DMS53 (cell line): ENCODE measurements at places on chromosomes 13 and 19.

- DNase-seq = peak; percentile 1
Measured at GRCh38 chr13:106274551-106275203, 260.8 kb downstream of the EFNB2 start.

GRCh38 chr13:59562924-59563323 is 600.8 kb downstream of the DIAPH3 start:
- peak; percentile 2 for DNase-seq

- no peak for DNase-seq
Measured at GRCh38 chr13:59997976-59998375, 165.8 kb downstream of the DIAPH3 start.

GRCh38 chr13:106474912-106475311 is 60.5 kb downstream of the EFNB2 start:
- DNase-seq = no peak

DNA sequence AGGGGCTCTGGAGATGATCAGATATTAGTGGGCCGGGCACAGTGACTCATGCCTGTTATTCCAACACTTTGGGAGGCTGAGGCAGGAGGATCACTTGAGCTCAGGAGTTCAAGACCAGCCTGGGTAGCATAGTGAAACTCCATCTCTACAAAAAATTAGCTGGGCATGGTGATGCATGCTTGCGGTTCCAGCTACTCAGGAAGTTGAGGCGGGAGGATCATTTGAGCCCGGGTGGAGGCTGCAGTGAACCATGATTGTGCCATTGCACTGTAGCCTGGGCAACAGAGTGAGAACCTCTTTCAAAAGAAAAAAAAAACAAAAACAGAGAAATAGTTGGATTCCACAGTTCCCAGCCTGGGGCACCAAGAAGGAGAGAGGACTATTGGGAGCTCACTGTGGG is 17.9 kb upstream of the SHFL start:
- DNase-seq = no peak

DNA sequence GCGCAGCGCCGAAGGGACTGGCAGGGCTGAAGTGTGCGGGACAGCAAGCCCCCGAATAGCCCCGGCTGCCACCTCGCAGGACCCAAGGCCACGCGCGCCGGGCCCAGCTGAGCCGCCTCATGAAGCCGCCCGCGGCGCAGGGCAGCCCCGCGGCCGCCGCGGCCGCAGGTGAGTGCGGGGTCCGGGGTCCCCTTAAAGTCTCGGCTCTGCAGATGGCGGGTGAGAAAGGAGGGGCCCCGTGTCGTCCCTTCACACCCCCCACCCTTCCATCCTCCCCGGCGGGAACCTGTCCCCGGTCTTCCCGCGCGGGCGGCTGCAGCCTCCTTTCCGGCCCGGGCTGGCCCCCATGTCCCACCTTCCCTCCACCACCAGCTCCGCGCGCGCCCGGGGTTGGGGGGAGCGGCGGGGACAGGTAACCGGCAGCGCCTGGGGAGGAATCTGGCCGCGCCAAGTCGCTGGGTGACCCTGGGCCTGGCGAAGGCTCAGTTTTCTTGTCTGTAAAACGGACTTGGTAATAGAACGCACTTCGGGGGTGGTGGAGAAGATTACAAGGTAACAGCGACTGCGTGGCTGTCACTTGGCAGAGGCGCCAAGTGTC is 338 bp downstream of the RGCC start:
- peak; percentile 51 for DNase-seq

- peak; percentile 72 for DNase-seq
Measured at GRCh38 chr19:11813703-11814028, 407 bp upstream of the ZNF440 start.

- DNase-seq = no peak
Measured at GRCh38 chr13:28037399-28037798, 48.9 kb upstream of the URAD start.
